ENCODE measurements at places on chromosomes 13 and 19.

DNA sequence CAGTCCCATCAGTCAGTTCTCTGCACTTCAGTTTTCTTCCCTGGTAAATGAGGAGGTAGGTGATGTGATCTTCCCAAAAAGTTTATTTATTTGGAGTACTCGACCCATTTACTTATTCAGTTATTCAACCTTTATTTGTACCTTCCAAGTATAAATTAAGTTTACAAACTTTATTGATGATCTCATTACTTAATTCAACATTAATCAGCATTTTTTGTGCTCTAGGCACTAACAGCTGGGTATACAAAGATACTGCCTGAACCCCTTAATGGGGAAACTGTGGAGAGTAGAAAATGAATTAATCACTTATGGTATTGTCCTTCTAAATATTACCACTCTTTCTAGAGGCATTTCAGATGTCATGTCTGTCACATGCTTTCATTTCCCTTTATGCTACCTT is 293.3 kb downstream of the DLEU7 start:
- DNase-seq, result no peak

DNA sequence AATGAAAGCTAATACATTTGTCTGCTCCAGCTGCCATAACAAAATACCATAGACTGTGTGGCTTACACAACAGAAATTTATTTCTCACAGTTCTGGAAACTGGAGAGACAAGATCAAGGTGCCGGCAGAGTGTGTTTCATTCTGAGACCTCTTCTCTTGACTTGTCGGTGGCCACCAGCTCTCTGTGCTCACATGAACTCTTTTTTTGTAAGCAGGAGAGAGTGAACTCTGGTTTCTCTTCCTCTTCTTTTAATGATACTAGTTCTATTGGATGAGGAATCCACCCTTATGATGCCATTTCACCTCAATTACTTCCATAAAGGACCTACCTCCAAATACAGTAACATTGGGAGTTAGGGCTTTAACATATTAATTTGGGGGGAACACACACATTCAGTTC is 11.7 kb downstream of the KCTD12 start:
- no peak for DNase-seq

DNA sequence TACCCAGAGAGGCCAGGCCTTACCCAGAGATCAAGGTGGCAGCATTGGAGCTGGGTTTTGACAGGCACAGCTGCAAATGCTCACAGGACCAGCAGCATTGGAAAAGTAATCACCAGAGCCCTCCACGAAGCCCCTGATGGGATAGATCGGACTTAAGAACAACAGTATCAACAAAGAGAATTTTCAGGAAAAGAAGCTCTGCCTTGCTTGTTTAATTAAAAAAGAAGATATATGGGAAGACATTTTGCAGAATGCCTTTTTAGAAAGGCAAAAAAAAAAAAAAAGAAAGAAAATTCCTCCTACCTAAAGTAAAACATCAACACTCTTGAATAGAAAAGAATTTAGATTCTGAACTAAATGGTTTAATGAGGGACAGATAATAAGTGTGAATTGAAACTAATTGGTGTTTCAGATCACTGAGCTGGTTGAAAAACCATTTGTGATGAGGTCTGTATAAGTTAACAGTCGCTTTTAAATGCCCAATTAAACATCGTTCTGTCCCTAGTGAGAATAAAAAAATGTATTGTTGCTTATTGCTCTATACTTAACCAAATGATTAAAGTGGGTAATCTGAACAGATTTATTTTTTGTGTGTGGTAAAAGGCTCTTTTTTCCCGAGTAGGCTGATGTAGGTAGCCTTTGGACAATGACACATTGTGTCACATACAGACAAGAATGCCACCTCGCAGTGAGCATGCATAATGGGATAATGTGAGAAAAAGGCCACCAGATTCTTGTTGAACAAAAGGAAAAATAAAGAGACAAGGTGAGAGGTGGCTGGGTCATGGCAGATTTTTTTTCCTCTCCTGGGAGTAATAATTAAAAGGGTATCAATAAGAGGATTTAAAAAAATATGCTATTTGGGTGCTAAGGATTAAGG is 93.0 kb upstream of the ARGLU1 start:
- DNase-seq, result no peak

DNA sequence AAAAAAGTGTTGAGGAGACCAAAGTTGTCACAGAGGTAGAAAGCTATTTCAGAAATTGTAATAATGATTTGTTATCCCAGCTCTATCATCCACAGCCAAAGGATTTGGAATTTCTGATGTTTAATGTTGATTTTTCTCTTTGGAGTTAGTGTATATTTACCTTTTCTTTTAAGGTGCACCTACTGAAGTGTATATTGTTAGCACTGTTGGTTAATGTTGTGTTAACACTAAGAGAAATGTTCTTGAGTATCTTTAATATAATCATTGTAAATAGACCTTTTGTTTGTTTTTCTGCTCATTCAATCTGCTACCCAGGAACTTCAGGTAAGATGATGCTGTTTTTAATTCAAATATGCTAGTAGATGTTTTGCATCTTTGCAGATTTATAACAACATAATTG is 57.5 kb downstream of the ZAR1L start:
- DNase-seq, result no peak

- no peak for DNase-seq
These were observed 5.9 kb downstream of the ZNF256 start for GRCh38 chr19:57941593-57941992.

DNA sequence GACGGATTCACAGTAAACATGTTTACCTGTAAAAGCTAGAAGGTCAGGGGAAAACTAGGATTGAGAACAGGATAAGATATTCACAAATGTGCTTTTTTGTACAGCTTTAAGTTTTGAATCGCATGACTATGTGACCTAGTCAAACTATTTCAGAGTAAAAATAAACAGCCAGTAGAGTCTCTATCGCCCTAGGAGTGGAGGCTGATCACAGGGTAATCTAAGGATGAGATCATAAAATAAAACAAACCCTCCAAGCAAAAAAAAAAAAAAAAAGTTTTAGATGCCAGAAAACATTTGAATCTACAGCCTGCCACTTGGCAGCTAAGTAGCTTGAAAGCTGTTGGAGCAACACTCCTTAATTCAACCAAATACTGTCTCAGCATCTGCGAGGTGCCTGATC is 26.8 kb downstream of the ZNF350 start:
- DNase-seq, result no peak

- no peak for DNase-seq
These were observed 64.9 kb downstream of the KL start for GRCh38 chr13:33080972-33081590.

DNA sequence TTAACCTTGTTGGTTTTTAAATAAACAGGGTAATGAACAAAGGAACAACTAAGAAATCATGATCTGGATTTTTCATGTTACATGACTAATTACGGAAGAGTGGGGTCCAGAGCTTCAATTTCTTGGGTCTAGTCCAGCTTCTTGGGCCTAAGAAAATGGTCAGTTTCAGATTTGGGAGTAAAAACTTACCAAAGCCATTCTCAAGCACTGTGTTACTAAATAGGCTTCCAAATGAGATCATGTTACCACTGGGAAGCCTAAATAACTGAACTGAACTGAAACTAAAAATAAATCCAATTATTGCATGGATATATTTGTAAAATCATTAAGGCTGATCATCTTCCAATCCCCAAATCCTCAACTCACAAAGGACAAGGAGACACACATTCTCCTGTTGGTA is 13.9 kb downstream of the TBC1D4 start:
- DNase-seq, result no peak

DNA sequence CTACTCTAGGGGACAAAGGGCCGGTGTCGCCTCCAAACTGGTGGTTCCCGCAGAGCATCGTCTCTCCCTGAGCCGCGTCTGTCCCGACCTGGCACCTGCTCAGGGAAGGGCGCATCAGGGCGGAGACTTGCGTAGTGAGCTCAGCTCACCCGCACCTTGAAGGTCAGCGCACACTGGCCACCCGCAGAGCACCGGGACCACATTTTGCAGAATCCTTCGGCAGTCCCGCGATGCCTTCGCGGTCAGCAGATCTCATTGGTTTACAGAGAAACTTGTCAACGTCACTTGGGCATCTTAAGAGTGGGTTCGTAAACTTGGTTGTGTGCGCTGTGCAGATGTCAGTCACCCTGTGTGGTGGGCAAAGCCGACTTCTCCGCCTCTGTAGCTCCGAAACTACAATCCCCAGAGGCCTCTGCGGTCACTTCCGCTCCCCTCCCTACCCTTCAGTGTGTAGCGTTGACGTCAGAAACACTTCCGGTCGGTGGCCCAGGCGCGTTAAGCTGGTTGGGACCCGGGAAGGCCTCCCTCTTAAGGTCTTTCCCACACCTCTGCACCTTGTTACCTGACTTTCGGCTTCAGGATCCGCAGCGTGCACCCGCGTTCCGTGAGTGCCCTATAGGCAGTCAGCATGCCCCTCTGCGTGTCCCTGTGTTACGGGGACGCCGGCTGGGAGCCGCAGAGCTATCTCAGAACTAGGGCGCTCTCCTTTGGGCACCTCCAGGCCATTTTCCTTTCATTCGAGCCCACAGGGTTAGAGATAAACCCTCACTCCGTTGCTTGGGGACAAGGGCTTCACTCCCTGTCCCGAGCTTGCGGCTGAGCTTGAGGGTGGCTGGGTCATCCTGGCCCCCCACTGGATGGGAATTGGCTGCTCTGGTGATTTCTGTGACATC is 36.5 kb upstream of the ZNF527 start:
- DNase-seq, result peak; percentile 94

GRCh38 chr19:39544226-39544903 is 4.4 kb upstream of the EID2 start:
- DNase-seq, result no peak

GRCh38 chr13:114002009-114002544 is 28.2 kb upstream of the C13orf46 start:
- DNase-seq, result no peak

Measured in iPS-NIHi11 (cell line).